Activated CD4-positive, alpha-beta T cell treated with anti-CD3 and anti-CD28 coated beads, Interleukin-2, amount 10 ng/mL, durations not matched to agents 24 days and 14 days (primary cell): ENCODE measurements at places on chromosomes 4 and X. TPM values are rescaled to one million over a fixed set of nuclear protein-coding genes. Genes with fewer than 3 reads are reported as not detected.

CDKL5 gene
- 0.23 and 0.43 TPM in 2 replicates for total RNA-seq

ATP2B3 gene
- not detected in 2 replicates for total RNA-seq

SH3TC1 gene
- 16.0 and 20.9 TPM in 2 replicates for total RNA-seq

CLCN3 gene
- total RNA-seq, result 26.6 and 28.1 TPM in 2 replicates

ZMYM3 gene
- total RNA-seq, result 16.9 and 20.1 TPM in 2 replicates

ADH6 gene
- total RNA-seq, result not detected in 2 replicates

NCAPG gene
- 46.3 and 53.4 TPM in 2 replicates for total RNA-seq

SHISA3 gene
- total RNA-seq, result 0.09 and 0.23 TPM in 2 replicates

SPOCK3 gene
- total RNA-seq, result not detected in 2 replicates

ZDHHC15 gene
- 0.05 and 0.28 TPM in 2 replicates for total RNA-seq

ARHGEF38 gene
- not detected in 2 replicates for total RNA-seq

GYPA gene
- not detected in 2 replicates for total RNA-seq

TREX2 gene
- 1.1 and 1.9 TPM in 2 replicates for total RNA-seq

ODAPH gene
- 0.43 and 0.47 TPM in 2 replicates for total RNA-seq

RAB41 gene
- not detected in 2 replicates for total RNA-seq

ARFIP1 gene
- total RNA-seq, result 13.0 and 14.6 TPM in 2 replicates

SEPTIN6 gene
- total RNA-seq, result 151 and 153 TPM in 2 replicates

LSM6 gene
- total RNA-seq, result 60.4 and 60.7 TPM in 2 replicates

GUCY2F gene
- total RNA-seq, result not detected in 2 replicates

CYBB gene
- total RNA-seq, result not detected in 2 replicates

SCD5 gene
- total RNA-seq, result 0.63 and 0.95 TPM in 2 replicates

NAT8L gene
- 7.3 and 7.7 TPM in 2 replicates for total RNA-seq

RHOXF2 gene
- total RNA-seq, result not detected in 2 replicates

NSG1 gene
- 0.09 and 0.44 TPM in 2 replicates for total RNA-seq

JCHAIN gene
- not detected in 2 replicates for total RNA-seq

EMCN gene
- not detected in 2 replicates for total RNA-seq

WAS gene
- total RNA-seq, result 99.0 and 104 TPM in 2 replicates

BRS3 gene
- not detected in 2 replicates for total RNA-seq

YIPF6 gene
- 21.1 and 21.8 TPM in 2 replicates for total RNA-seq
